ENCODE measurements at places on chromosomes 11 and 22. TPM values are rescaled to one million over a fixed set of nuclear protein-coding genes. Genes with fewer than 3 reads are reported as not detected.

Gene TRIM51G
- total RNA-seq, result not detected

Gene C1QTNF5
- not detected for total RNA-seq

Gene SYNGR1
- 1.1 TPM for total RNA-seq

Gene BATF2
- total RNA-seq, result not detected

Gene TBC1D22A
- 43.8 TPM for total RNA-seq

Gene ARHGAP42
- total RNA-seq, result 0.31 TPM

Gene GSTT2B
- not detected for total RNA-seq

Gene SYT8
- not detected for total RNA-seq

Gene ZNF280B
- 1.8 TPM for total RNA-seq

Gene CARD18
- total RNA-seq, result not detected

Gene SLC5A12
- not detected for total RNA-seq

Gene RASGRP2
- 502 TPM for total RNA-seq

Gene TMEM258
- 68.4 TPM for total RNA-seq

Gene SLN
- not detected for total RNA-seq

Gene CRYBB2
- not detected for total RNA-seq

Gene RASD2
- total RNA-seq, result 0.67 TPM

Gene B4GALNT4
- total RNA-seq, result 6.0 TPM

Gene ZNF195
- total RNA-seq, result 27.6 TPM

Gene MMP27
- not detected for total RNA-seq

Gene FOLH1
- total RNA-seq, result not detected

Gene PRG3
- not detected for total RNA-seq

Gene LARGE1
- total RNA-seq, result 7.0 TPM

Gene CD44
- 1,497 TPM for total RNA-seq

Gene OR4A16
- not detected for total RNA-seq

Gene P2RY6
- not detected for total RNA-seq

Gene SLC15A3
- 11.2 TPM for total RNA-seq
